ENCODE measurements at places on chromosomes 13 and 19.

DNA sequence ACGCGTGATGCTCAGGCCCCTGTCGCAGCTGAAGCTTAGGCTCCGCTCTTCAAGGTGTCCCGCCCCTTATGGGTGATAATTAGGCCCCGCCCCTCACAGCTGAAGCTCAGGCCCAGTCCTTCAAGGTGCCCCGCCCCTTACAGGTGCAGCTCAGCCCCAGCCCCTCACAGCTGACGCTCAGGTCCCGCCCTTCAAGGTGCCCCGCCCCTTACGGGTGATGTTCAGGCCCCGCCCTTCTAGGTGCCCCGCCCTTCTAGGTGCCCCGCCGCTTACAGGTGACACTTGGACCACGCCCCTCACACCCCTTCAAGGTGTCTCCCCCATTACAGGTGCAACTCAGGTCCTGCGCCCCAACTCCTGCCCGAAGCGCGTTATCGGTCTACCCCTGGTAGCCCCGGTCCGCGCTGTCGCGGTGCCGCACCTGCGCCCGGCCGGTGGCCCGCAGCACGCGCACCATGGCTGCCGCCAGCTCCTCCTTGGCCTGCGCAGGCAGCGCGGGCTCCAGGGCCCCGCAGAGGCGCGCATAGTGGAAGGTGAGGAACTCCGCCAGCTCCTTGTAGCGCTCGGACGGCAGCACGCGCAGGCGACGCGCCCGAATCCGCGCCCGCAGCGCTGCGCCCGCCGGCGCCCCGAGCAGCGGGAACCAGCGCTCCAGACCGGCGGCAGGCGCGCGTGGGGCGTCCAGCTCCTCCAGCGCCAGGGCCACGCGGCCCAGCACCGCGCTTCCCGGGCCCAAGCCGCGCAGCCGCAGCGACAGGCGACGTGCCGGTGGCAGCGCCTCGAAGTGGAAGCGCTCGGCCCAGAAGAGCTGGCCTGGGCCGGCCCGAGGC is 7.3 kb downstream of the RASAL3 start:
- DNase-seq = no peak

- DNase-seq = no peak
These were observed 12.0 kb downstream of the TGDS start for GRCh38 chr13:94583926-94584325.

- no peak for DNase-seq
These were observed 8.6 kb upstream of the EHD2 start for GRCh38 chr19:47704656-47705055.

DNA sequence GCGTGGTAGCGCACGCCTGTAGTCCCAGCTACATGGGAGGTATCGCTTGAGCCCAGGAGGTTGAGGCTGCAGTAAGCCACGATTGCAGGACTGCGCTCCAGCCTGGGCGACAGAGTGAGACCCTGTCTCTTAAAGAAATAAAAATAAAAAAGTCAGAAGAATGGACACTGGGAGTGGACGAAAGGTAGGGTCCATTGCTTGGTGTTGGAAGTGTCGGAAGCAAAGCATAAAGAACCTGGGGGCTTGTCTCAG is 392 bp upstream of the ARHGAP33 start:
- DNase-seq = no peak

DNA sequence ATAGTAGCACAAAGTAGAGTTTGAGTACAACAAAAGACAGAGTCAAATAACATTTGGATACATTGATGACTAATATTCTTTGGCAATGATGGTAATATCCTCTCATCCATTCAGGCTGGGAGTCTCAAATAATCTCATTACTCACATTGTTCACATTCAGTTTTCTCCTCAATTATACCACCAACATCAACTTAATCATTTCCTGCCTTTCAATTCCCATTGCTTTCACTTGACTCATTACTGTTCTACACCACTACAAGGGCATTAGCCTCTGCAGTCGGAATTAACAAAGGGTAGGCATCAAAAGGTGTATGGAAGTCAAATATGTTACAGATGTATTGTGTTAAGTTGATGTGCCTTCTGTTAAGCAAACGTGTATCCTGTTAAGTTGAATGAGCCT is 518.4 kb upstream of the SLITRK1 start:
- no peak for DNase-seq

DNA sequence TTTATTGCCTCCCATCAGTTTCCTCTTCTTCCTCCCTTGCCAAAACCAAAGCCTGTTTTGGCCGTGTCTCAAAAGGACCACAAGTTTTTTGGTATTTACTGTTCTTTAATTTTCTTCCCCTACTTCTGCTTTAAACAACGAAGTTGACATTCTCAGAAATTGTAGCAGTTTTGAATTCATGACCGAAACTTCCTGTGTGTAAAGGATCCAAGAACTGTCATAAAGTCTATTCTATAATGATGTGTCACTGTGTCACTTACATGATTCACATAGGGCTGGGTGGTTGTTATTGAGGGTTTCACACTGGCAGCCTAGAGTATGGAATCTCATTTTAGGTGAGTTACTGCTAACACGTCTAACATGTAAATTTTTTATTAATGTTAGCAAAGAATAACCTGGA is 741.0 kb upstream of the KLHL1 start:
- no peak for DNase-seq

DNA sequence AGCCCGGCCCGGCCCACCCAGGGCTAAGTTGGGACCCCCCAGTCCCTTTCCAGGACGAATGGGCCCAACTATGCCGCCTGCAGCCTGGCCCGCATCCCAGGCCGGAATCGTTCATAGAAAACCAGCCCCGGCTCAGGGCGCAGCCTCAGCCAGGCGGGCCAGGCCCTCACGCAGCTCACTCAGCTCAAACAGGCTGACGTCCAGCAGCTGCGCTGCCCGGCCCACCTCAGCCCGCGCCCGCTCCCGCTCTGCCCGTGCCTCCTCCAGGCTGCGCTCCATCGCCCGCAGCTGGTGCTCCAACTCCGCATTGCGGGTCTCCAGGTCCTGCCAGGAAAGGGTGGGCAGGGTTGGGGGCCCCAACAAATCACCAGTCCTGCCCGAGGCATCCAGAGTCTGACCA is 9.8 kb downstream of the DDX49 start:
- DNase-seq = no peak

GRCh38 chr13:40259899-40260298 is 406.5 kb downstream of the FOXO1 start:
- DNase-seq = no peak

DNA sequence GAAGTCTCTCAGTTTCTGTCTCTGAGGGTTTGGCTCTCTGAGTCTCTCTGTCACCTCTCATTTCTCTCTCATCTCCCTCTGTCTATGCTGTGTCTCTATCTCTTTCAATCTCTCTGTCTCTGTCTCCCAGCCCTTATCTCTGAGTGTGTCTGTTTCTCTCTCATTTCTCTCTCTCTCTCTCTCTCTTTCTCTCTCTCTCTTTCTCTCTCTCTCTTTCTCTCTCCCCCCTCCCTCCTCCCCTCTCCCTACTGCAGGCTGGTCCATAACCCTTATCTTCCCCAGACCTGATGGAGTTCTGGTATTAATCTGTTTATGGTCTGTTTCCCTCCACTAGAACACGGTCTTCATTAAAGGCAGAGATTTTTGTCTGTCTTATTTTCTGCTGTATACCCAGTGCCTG is 1.3 kb upstream of the PVR start:
- DNase-seq = no peak

- peak; percentile 34 for DNase-seq
These were observed 105.6 kb downstream of the RAB20 start for GRCh38 chr13:110455941-110456340.

- DNase-seq = no peak
These were observed 29.5 kb downstream of the LTBP4 start for GRCh38 chr19:40630571-40631160.

GRCh38 chr13:35190241-35190640 is 248.2 kb downstream of the NBEA start:
- no peak for DNase-seq

- no peak for DNase-seq
These were observed 73.9 kb downstream of the TEX29 start for GRCh38 chr13:111394211-111394922.

- DNase-seq = no peak
These were observed 108.5 kb downstream of the PAN3 start for GRCh38 chr13:28246891-28247290.

DNA sequence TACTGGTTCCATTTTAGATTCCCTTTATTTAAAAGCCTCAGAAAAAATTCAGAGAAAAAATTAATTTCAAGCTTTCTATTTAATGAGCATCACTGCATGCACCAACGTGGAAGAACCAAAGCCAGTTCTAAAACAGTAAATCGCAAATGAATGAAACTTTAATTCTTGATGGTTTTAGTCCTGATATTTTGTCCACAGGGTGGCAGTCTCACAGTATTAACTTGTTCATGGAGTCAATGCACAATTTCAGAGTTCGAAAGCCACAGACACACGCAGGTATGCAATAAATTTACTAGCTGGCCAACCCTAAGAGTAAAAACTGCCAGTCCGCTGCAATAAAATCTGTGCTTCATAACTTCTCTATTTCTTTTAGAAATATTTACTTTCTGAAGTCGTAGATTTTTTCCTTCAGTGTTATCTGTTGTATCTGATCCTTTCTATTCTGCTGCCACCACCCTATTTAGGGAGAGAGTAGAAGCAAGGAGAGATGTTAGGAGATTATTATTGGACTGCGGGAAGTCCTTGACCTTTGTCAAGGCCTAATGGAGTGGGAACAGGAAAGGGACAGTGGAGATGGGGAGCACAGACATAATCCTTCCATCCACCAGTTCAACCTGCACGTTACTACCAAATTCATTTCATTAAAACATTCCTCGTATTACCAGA is 7.0 kb upstream of the WBP4 start:
- peak; percentile 47 for DNase-seq

DNA sequence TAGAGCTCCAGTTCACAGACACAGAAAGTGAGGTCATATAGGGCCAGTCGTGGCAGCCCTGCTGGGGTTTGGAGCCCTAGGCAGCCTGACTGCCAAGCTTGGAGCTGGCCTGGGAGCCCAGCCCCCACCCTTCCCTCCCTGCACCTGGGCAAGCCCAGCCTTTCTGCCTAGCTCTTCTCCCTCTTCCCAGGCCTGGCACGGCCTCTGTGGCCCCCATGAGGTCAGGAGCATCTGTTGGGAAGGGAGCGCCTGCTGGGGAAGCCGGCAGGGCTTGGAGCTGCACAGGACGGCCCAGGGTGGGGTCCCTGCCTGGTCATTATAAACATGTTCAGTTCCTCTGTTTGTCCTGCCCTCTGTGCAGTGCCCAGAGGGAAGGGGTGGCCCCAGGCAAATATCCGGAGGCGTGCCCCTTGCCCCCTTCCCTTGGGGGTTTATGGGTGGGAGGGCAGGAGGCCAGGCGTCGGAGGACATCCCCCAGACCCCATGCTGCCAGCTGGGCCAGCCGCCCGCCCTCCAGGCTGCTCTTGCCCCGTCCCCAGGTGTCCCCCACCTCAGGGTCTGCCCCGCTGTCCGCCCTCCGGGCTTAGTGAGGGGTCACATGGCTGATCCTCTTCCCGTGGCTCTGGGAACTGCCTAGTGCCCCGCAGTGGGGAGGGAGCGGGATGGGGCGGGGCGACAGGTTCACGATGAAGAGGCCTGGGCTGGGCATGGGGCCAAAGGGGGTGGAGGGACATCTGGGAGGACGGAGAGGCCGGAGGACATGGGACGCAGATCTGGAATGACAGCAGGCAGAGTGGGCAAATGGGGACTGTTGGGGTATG is 30.0 kb upstream of the NCCRP1 start:
- DNase-seq = no peak

GRCh38 chr19:343451-343931 is 1.1 kb downstream of the MIER2 start:
- DNase-seq = no peak

- peak; percentile 57 for DNase-seq
These were observed 2.3 kb downstream of the MATK start for GRCh38 chr19:3783660-3784584.

- DNase-seq = no peak
These were observed 15.3 kb downstream of the SYMPK start for GRCh38 chr19:45847663-45848062.

GRCh38 chr13:101892296-101892695 is 439.8 kb downstream of the ITGBL1 start:
- DNase-seq = no peak

- DNase-seq = no peak
These were observed 78.0 kb downstream of the GPR12 start for GRCh38 chr13:26682606-26683005.

DNA sequence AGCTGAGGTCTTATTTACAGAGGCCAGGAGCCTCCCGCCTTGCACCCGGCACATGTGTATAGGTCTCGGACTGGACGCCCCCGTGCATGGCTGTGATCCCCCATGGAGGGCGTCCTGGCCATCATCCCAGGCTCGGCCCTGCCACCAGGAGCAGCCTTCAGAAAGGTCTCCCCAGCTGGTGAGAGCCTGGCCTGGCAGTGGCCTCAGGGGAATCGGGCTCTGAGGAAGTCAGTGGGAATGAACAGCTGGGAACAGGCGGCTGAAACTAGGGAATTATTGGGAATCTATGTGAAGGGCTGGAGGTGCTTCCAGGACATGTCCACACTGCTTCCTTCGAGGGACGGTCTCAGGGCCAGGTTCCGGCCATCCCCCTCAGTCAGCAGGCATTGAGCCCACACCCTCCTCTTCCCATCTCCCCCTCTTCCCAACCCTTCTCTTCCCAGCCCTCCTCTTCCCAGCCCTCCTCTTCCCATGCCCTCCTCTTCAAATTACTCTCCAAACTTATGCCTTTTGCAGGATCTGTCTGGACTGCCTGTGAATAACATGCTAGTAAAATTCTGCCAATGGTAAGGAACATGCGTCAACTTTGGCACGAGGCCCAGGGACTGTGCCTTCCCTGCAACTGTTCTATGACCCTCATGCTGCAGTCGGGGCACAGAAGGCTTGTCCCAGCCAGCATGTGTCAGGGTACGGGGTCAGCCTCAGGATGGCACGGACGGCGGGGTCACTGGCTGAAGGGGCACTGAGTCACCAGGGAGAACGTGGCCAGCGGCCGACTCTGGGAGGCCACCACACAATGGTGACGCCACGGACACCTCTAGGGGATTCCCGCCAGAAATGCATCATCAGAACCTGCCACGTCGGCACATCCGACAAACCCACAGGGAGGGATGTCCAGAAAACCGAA is 24.2 kb upstream of the C13orf46 start:
- DNase-seq = no peak

DNA sequence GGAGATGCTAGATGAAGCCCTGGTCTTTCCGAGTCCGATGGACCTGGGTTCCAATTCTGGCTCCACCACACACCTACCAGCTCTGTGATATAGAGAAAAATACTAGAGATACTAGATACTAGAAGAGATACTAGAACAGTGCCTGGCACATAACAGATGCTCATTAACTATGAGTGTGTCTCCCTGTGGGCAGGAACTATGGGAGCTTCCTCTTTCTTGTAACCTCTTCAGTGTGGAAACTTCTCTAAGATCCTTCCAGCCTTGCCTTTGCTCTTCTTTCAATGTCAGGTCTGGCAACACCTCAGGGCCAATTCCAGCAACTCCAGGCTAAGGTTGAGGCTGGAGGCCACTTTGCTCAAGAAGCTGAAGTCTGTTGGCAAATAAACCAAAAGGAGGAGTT is 143.9 kb downstream of the KATNAL1 start:
- no peak for DNase-seq

- no peak for DNase-seq
These were observed 39.6 kb downstream of the ANKRD10 start for GRCh38 chr13:110875241-110875640.

DNA sequence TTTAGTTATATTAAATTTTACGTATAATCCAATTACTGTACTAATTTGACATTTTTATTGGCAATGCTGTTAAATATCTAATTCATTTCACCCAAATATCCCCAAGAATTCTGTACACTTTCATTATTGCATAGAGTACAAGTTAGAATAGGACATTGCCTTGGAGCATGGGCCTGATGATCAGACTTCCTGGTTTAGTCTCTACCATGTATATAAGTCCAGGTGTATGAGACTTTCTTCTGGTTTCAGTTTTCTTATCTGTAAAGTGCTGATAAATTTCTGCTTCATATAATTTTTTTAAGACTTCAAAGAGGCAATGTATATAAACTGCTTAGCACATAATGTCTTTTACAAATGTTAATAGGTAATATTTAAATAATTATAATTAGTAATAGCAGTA is 179.4 kb downstream of the KLF12 start:
- no peak for DNase-seq
